ENCODE measurements at places on chromosomes 2 and 18.

- no peak for DNase-seq
Observed at GRCh38 chr18:32386471-32386870, 84.2 kb downstream of the GAREM1 start.

DNA sequence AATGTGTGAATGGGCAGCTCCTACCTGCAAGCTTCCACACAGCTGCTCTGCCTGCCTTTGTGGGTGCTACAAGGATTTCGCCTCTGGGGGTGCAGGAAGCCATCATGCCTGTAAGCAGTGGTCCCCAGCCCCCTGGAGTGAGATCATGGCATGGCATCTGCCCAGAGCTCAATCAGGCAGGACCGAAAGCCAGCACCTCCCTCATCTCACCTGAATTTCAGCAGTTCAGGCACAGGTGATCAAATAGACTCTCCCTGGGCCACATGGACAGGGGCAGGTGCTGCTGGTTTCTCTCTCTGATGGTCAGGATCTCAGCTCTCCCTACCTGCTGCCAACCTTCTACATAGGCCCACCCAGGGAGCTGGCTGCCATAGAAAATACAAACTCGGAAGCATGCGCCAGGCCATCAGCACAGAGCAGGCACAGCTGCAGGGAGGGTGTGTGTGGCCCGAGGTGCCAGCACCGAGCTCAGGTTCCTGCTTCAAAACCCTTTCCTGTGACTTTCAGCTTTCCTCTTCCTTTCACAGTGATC, 133.2 kb upstream of the ID2 start:
- DNase-seq: no peak

DNA sequence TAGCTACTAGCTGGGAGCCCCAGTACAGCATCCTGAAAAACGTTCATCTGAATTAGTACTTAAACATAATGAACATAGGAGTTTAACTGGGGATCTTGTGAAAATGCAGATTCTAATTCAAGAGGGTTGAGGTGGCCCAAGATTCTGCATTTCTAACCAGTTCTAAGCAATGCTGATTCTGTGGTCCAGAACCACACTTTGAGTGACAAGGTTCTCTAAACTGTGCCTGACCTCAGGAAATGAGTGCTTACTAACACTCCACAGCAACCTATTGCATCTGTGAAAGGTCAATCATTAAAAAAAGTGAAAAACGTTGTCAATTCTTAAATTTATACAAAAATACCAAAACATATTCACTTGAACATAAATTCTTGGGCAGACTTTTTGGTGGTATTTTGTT, 157.1 kb upstream of the ZFP36L2 start:
- no peak for DNase-seq

DNA sequence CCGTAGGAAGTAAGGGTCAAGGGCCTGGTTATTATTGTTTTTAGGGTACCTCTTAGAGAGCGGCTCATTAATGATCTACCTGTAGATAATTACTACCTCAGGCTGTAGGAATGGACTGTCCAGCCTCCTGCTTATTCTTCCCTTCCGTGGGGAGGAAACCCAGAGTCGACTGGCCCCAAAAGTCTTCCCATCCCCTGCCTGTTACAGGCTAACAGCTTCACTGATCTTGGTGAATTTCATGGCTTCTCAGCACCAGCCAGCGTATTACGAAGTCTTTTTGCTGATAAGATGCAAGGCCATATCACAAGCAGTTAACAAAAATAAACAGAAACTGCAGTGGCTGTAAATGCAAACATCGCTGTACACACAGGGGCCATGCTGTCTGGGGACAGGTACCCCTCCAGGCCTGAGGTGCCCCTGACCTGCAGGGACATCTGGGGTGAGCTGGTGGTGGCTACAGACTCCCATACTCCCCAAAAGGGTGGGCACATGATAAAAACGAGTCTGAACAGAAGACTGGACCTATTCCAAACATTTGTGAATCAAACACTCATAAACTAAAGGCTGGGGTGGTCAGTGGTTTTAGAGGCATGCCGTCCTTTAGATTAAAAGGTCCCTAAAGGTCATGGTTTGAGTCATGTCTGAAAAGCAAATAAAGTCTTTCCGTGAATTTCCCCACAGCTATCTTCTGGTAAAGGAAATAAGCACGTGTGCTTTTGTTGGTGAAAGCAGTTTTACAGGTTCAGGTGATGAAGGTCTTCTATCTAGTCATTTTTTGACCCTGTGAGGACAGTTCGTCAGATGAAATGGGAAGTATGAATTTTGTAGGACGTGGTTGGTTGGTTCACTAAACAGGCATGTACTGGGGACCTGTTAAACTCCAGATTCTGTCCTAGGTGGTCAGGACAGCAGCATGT, 36.7 kb downstream of the TTC39C start:
- no peak for DNase-seq

- DNase-seq: no peak
Observed at GRCh38 chr2:140601342-140601741, 1529.5 kb downstream of the LRP1B start.

GRCh38 chr2:169362118-169362893, at the start of gene LRP2:
Gene LRP2 (minus strand): TSS chr2:169362534. CDS start chr2:169362399, 135 bp downstream.
- no peak for DNase-seq

DNA sequence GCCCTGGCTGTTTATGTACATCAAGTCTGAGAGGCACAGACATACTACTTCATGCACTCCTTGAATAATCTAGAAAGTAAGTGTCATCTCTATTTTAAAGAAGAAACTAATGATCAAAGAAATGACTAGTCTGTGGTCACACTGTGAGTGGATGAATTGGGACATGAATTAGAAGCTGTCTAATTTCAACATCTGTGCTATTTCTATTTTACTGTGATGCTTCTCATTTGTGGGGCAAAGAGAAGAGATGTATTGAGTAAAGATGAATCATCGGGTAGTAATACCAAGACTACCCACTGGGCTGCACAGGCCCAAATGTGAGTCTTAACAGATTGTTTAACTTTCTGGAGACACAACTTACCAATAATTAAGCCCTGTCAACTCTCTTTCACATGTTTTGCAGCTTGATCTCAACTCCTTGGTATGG, 42.4 kb upstream of the MTIF2 start:
- no peak for DNase-seq

DNA sequence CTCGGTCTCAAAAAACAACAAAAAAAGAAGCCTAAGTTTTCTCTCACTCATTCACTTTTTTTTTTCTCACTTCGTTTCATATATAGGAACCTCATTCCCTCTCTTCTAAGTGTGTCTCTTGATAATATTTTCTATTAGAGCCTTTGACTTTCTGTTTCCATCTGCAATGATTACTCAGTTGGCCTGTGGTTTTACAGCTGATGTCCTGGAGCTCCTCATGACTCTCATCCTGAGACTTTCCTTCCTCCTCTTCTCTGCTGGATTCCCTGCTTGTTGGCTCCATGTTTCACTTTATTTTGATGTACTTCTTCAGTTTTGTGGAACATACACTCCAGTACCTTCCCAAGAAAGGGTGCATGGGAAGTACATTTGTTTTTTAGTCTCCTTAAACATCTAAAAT, 154.2 kb upstream of the GATA6 start:
- no peak for DNase-seq

DNA sequence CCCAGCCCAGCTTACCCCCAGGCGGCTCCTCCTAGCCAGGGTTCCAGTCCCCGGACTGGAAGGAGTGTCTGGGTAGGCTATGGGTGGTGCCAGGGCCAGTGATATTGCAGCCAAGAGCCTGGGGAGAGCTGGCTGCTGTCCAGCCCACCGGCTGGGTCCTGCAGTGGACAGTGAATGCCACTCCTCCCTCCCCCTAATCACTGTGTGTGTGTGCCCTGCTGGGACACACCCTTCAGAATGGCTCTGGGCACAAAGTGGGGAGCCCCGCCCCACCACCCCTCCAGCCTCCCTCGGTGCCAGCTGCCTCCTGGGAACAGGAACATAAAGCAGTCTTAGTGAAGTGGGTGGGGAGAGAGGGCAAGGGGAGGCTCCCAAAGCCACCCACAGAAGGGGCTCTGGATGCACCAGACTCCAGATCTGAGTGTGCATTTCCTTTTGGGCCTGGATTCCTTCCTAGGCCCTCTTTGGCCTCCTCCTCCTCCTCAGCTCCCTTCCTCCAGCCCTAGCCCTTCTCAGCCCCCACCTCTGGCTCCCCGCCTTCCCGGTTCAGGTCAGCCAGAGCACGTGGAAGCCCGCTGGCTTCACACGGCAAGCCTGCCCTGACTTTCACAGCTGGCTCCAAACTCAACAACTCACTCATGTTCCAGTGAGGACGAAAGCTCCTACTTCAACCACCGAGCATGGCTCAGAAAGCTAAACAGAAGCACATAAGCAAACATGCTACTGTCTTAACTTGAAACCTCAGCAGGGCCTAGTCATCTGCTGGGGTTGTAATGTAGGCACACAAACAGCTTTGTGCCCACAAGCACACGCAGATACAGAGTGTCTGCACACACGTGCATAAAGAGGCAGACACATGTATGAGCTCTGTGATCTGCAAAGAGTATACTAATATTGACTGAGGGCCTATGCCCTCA, 209.2 kb upstream of the SMAD2 start:
- no peak for DNase-seq

- no peak for DNase-seq
Observed at GRCh38 chr18:79548621-79548985, 131.0 kb upstream of the CTDP1 start.

GRCh38 chr2:122191331-122191730, 435.9 kb downstream of the TSN start:
- DNase-seq: no peak

DNA sequence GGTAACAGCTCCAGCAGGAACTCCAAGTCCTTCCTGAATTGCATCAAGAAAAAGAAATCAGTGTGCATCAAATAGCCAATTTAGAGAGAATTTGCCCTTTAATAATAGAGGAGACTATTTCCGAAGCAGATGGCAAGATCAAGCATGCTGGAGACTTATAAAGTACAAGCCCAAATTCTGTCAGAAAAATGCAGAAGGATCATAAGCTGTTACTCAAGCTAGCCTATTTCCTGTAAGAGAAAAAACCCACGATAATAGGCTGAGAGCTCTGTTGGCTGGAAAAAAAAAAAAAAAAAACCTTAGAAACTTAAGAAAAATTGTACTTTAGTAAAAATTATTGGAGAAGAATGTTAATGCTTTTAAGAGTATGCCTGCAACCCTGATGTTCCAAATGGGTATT, 24.4 kb upstream of the ITM2C start:
- DNase-seq: no peak

- DNase-seq: no peak
Observed at GRCh38 chr2:48452108-48452507, 77.8 kb upstream of the STON1 start.

- peak; percentile 52 for DNase-seq
Observed at GRCh38 chr2:233566141-233566956, at the start of gene USP40. Gene USP40 (minus strand): TSS chr2:233566782. CDS start chr2:233565554, 1,228 bp downstream.

- no peak for DNase-seq
Observed at GRCh38 chr2:12700989-12701388, 15.7 kb upstream of the TRIB2 start.

DNA sequence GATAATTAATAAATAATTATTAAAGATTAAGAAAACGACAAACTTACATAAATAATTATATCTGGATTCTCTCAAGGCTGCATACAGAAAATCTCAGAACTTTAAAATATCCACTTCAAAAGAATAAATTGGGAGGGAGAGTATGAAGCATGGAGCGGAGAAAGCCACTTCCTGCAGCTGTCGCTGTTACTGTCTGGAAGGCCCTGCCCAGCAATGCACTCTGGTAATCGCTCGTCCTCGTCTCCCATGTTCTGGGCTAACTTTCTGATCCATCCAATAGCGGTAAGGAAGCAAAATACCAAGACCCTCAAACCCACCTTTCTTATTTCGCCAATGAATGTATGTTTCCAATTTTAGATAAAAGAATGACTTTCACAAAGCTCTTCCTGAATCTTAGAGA, 26.7 kb downstream of the CYRIA start:
- no peak for DNase-seq

GRCh38 chr18:666628-667027, 9.2 kb downstream of the TYMS start:
- DNase-seq: no peak

- DNase-seq: no peak
Observed at GRCh38 chr2:205086662-205087061, 541.4 kb downstream of the PARD3B start.

GRCh38 chr2:156434461-156435291, 1.5 kb upstream of the GPD2 start:
- no peak for DNase-seq
